Vagina (tissue), 2 donors: ENCODE measurements at places on chromosomes 16 and 17.

GRCh38 chr17:45425125-45425983, 7.3 kb downstream of the ARHGAP27 start:
- DNase-seq, result no peak

DNA sequence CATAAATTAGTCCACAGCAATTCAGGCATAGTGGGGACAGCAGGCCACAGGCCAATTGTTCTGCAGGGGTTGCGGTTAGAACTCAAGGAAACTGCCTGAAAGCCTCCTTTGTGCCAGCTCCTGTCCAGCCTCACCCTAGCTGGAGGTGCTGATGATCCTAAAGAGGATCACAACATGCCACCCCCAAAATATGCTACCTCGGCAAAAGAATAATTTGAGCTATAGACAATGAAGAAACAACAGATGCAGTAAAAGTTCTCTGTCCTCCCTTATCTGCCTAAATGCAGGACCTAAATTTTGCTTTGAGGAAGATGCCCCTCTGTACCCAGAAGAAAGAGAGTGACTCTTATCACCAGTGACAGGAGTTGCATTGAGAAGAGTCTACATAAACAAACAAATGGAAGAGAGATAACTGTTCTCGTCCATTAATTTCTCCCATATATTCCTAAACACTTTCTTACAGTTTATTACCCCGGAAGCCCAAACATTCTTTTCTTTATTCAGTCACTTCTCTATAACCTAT, 14.7 kb downstream of the ALOX15 start:
- DNase-seq, result no peak

GRCh38 chr16:59605706-59606105, 871.6 kb upstream of the GOT2 start:
- no peak for DNase-seq

- no peak for DNase-seq
Measured at GRCh38 chr16:85523602-85524364, 89.3 kb upstream of the GSE1 start.

DNA sequence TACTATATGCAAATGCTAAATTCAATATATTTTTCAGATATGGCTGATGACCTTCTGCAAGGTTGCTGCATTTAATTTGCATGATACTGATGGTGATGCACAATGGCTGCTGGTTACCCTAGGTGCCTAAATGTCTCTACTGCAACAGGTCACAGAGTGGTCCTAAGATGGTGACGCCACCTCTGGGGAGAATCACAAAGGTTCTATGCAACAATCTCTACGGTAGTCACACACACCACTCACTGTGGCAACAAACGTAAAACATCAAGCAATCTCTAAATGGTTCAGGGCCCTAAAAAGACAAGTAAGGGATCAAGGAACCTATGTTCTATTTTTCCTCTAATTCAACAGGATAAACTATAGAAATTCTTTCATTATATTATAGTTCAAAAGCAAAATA, 293.3 kb downstream of the CEP112 start:
- no peak for DNase-seq

DNA sequence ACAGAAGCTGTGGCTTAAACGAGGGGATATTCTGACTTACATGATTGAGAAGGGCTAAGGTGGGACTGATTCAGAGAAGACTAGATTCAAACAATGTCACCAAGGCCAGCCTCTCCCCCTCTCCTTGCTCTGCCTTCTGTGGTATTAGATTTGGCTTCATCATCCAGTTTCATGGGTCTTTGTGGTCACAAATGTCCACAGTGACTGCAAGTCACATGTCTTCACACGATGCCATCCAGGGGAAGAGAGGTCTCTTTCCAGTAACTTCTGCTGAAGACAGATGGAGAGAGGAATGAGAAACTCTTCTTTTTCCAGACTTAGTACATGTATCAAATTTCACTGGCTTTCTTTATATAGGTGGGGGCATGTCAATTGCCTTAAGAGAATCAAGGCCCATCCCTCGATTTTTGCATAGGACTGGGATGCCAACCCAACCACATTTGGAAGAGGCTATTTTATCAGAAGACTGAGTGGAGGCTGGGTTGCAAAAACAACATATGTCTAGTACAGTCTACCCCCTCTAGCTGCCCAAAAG, 57.3 kb upstream of the HNF1B start:
- no peak for DNase-seq

DNA sequence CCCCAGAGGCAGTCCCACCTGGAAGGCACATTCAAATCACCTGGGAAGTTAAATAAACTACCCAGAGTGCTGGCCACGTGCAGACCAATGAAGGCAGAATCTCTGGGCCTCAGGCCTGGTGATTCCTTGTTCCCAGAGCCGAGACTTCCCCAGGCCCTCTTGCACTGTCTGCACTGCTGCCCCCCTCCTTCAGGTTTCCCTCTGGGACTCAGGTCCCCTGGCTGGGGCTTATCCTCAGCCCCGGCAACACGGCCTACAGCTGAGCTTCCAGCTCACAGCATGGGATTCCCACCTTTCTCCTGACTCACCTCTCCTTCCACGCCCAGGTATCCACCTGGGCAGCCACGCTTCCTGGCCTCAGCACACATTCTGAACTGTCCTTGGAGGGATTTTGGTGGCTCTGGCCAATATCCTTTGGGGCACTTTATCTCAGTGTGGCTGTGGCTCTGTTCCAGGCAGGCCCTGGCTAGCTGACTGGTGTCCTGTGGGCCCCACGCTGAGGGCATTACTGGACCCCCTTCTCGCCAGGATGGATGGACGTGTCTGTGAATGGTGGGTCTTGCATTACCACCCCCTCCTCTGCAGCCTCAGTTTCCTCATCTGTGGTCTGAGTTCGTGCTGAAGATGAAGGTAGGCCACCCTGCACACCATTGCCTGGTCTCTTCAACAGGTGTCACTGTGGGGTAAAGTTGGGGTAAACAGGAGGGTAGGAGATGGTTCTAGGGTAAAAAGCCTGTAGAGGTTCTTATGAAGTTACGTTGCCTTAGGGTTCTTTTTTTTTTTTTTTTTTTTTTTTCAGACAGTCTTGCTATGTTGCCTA, 165.7 kb downstream of the IRF8 start:
- no peak for DNase-seq

DNA sequence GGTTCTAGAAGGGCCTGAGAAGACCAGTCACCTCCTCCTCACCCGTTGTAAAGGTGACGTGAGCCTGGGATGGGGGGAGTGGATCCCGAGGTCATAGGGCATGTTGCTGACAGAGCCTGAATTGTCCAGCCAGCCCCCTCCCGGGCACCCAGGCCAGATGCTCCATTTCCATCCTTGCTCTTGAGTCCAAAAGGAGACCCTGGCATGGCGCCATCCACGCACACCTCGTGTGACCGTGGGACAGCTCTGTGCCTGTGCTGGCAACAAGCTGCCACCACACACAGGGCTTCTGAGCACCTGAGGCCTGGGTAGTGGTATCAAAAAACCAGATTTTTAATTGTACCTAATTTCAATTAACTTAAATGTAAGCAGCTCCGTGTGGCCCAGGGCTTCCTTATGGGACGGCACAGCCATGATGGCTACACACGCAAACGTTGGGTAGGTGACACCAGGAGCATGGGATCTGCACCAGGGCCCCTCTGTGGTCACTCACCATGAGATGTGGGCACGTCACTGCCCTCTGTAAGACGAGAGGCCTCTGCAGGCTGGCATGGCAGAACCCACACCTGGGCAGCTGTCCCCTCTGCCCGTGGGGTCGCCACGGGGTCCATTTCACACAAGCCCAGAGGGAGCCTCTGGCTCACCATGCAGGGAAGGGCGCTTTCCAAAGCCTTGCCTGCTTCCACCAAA, 37.6 kb upstream of the ZNF469 start:
- DNase-seq, result no peak

DNA sequence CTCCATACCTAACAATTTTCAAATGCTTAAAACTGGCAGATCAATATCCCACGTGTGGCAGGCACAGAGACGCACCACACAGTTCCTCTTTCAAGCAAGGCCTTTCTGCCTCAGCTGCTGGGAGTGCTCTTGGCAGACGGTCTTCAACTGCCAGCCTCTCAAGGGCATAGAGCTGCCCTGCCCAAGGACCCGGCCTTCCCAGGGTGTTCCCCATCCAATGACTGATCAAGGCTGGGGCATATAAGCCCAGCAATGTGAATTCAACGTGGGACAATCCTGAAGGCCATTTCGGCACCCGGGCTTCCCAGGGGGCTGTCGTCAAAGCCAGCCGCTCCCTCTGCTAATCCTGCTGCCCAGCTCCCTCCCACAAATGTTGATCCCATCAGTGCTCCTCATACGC, 107.1 kb downstream of the STX8 start:
- DNase-seq, result no peak

DNA sequence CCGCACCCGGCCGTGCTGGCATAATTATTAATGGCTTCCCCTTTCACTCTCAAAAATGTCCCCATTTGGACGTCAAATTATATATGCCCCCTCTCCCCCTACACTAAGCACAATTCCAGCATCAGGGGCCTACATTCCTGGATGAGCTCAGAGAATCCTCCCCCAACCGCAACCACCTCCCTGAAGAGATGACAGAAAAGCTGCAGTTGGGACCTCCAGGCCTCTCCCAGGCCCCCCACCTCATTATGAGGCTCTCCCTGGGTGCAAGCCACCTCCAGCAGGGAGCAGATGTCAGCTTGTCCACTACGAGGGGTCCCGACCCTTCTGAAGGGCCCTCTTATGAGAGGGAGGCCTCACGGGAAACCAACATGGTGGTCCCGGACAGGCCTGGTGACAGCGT, 18.5 kb upstream of the NCBP3 start:
- DNase-seq, result peak; percentile 90
